ENCODE measurements at places on chromosomes 5 and 9.

GRCh38 chr5:31095796-31096195 is 97.7 kb upstream of the CDH6 start:
- no peak for DNase-seq

GRCh38 chr5:16467363-16468219 is 2.0 kb upstream of the ZNF622 start:
- peak; percentile 27 for DNase-seq

DNA sequence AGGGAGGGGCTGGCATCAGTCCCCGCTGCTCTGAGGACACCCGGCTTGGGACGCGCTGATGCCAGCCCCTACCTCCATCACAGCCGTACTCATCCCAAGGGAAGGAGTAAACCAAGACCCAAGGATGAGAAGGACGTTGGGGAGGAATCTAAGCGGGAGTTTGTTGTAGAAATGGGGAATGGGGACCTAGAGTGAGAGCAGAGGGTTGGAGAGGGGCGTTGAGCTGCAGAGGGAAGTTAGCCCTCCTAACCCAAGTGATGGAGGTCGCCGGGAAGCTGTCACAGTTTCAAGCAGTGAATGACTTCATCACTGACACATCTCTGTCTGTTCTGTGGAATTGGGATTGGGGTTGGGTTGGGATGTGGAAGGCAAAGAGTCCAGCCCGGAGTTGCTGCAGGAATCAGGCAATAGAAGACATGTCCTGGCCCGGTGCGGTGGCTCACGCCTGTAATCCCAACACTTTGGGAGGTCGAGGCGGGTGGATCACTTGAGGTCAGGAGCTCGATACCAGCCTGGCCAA is 759 bp upstream of the SUSD1 start:
- no peak for DNase-seq

DNA sequence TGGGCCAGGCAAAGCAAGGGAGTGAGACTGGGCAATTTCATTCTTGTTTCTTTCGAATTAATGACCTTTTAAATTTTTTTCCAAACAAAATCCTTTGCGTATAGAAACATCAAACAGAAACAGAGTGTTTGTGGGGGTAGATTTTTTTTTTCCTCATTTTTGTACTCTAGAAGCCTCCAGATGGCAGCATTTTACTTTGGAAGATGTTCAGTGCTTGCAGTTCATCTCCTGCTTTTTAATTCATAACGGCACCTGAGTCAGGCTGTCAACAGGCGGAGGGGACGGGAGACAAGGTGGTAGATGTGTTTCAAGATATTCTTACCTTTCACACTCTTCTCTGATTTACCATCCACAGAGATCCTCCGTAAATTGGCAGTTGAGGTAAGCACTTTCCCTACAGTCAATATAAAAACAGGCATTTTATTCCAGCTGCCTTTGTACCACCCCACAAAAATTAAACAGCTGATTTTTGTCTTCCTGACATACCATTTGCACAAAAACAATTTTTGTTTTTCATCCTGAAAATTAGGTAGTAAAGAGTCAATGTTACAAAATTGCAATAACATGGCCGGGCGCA is 99.5 kb upstream of the FBXL17 start:
- no peak for DNase-seq

DNA sequence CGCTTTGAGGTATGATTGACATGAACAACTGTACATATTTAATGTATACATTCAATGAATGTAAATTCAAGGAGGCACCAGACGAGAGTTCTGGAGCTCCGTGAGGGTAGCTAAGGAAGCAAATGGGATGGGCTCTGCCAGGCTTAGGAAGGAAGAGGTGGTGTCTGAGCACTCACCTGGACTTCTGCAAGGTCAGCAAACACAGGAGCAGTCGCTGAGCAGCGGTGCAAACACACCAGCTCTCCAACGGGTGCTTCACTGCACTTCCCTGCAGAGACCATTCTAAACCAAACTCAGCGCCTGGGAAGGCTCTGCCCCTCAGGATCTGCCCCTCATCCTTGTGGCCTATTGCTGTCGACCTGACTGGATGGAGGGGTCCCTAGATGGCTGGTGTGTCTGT is 101.5 kb downstream of the COL23A1 start:
- DNase-seq: no peak

GRCh38 chr9:136386018-136386417 is 12.5 kb upstream of the CARD9 start:
- DNase-seq: no peak

- no peak for DNase-seq
Observed at GRCh38 chr5:63245271-63245670, 666.7 kb downstream of the LRRC70 start.

DNA sequence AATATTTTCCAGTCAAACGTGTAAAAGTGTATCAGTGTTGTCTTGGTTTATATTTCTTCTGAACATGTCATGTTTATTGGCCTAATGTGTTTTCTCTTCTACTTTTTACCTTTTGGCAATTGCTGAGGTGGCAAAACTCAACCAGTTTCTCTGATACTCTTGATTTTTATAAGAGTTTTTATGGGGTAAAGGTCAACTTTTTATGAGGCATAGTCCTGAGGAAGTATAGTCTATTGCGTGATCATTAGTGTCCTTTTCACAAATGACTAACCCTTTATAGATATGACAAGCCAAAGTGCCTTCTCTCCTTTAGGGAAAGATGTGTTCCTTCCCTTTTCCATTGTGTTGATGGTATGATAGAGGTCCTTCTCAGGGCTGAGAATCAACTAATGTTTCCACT is 32.9 kb downstream of the OCLN start:
- DNase-seq: no peak

DNA sequence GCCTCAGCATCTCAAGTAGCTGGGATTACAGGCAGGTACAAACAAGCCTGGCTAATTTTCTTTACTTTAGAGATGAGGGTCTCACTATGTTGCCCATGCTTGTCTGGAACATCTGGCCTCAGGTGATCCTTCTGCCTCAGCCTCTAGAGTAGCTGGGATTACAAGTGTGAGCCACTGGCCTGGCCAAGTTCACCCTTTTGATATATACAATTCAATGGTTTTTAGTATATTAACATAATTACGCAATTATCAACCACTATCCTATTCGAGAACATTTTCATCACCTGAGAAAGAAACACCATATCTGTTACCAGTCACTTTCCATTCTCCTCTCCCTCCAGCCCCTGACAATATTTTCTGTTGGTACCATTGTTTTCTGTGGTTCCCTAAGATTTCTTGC is 3.7 kb upstream of the CDC23 start:
- DNase-seq: no peak

DNA sequence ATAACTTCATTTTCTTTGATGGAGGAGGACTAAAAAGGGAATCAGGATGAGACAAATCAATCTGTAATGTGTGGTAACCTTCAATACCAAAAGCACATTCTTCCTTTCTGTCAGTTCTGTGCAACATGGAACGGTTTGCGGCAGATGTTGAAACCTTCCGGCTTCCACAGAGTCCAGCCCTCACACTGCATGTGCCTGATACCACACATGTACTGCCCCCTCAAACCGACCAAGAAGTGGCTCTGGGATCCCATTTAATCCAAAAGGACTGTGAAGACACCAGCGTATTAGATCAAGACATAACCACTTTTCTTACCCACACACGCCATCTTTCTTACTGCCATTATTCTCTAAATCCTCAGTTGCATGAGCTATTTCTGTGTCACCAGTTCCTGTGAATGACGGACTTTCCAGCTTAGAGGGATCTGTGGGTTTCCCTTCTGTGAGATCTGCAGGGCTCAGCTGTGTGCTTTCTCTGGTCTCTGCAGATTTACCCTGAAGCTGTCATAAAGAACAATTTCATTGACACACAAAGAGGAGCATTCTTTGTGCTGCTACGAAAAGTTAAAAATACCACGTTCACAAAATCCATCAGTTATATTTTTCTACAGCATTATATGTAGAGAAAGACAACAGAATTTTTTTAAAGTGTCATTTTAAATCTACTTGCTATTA is 25.8 kb downstream of the NSUN2 start:
- DNase-seq: no peak

DNA sequence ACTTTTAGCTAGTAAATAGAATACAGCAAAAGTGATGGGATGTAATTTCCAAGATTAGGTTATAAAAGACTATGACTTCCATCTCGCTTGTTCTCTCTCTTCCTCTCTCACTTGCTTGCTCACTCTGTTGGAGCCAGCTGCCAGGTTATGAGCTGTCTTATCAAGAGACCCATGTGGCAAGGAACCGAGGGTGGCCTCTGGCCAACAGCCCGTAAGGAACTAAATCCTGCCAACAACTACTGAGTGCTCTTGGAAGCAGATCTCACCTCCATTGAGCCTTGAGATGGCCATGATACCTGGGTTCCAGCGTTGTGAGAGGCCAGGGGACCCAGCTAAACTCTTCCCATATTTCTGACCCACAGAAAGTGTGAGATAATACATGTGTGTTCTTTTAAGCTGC is 636.1 kb downstream of the ACTL7B start:
- DNase-seq: peak; percentile 79

- no peak for DNase-seq
Observed at GRCh38 chr5:136249678-136250266, 56.8 kb upstream of the SMIM32 start.

- peak; percentile 15 for DNase-seq
Observed at GRCh38 chr5:112604732-112605630, 132.7 kb upstream of the APC start.

- DNase-seq: no peak
Observed at GRCh38 chr9:8872802-8873201, 1073.2 kb upstream of the DMAC1 start.

- DNase-seq: no peak
Observed at GRCh38 chr5:150465927-150466326, 16.4 kb upstream of the RPS14 start.

DNA sequence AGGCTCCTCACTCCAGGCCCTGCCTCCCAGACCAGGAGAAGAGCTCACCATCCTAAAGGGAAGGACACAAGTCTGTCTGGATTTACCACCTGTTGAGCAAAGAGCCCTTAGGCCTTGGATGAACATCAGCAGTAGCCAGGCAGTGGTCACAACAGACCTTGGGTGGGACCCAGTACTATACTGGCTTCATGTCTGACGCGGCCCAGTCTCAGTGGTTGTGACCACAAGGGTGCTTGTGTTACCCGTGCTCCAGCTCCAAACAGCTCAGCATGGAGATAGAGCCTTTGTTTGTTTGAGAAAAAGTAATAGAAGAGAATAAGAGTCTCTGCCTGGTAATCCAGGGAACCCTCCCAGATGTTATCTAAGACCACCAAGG is 617.4 kb downstream of the BRINP1 start:
- DNase-seq: no peak

- DNase-seq: no peak
Observed at GRCh38 chr9:106981396-106982287, 118.7 kb downstream of the ZNF462 start.

GRCh38 chr5:102666164-102666946 is 88.8 kb upstream of the PAM start:
- DNase-seq: no peak

DNA sequence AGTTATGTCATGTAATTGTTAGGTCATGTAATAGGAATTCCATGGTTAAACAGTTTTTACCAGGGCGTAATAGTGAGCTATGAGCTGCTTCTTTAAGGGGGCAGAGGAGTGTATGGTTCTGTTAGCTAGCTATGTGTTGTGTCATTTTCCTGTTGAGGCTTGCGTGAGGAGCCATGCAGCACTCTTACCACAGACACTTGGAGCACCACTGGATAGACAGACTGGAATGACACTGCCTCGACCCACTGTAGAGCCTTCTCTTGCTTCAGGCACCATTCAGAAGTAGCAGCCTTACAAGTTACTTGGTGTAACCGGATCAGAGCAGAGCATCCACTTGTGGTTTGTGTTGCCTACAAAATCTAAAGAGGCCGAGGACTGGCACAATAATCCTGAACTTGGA is 28.3 kb upstream of the STOM start:
- no peak for DNase-seq

- no peak for DNase-seq
Observed at GRCh38 chr5:137487600-137487999, 11.5 kb downstream of the SPOCK1 start.

DNA sequence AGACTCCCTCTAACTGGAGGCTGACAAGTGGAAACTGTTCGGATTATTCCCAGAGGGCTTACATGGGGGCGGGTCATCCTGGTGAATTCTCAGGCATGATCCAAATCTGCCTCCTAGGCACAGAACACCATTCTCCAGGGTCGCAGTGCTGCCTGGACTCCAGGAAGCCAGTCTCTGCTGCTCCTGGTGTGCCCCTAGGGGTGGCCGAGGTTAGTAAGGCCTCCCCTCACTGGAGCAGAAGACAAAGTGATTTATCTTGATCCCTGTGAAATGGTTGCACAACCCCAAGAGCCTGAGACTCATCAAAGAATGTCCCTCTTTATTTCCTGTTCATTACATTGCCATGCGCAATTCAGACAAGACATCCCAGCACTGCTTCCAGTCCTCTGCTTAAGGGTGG is 17.1 kb downstream of the ADGRV1 start:
- no peak for DNase-seq

GRCh38 chr9:127867356-127868277 is 9.9 kb downstream of the AK1 start:
- no peak for DNase-seq

GRCh38 chr9:22031655-22032411 is 22.7 kb upstream of the CDKN2B start:
- DNase-seq: no peak

DNA sequence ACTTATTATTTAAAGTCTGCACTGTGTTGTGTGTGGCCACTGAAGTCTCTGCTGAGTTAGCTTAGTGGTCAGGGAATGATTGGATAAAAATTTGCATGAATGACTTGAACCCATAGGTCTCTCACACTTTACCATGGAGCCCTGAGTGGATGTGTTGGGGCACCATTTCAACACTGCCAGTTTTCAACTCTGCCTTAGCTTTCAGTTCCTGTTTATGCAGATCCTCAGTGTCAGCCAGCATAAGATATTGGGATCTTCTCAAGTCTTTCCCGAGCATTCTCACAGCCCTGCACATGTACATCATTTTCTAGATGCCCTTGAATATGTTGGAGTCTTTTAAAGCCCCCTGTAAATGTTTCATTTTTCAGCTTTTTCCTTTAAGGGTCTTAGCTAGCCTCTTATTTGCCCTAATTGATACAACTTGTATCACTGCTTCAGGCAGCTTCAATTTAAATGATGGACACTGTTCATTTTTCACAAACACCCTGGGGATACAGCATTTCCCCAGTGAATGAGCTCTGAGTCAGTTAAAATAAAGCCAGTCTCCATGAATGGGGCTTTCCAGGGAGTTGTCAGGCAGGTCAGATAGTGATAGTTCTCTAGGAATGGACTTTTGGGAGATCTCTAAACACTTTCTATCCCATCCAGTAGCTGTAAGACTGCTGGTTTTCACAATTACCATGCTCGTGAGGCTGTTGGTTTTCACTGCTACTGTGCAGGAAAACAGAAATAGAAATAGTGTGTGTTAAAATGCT is 211.9 kb upstream of the PAPPA start:
- DNase-seq: no peak

GRCh38 chr5:127922603-127923002 is 161.0 kb upstream of the SLC12A2 start:
- no peak for DNase-seq

DNA sequence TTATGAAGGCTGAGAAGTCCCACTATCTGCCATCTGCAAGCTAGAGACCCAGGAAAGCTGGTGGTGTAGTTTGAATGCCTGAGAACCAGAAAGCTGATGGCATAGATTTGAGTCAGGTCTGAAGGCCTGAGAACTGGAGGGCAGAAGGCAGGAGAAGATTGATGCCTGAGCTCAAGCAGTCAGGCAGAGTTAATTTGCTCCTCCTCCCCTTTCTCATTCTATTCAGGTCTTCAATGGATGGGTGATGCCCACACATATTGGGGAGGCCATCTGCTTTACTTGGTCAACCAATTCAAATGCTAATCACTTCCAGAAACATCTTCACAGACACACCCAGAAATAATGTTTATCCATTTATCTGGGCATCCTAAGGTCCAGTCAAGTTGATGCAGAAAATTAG is 87.6 kb upstream of the CPLX2 start:
- DNase-seq: no peak
